ENCODE measurements at places on chromosomes 1 and 21.

GRCh38 chr1:160755911-160756848, 17.1 kb downstream of the SLAMF7 start:
- DNase-seq, result no peak

GRCh38 chr1:175629318-175629694, 114.1 kb downstream of the TNR start:
- peak; percentile 60 for DNase-seq

DNA sequence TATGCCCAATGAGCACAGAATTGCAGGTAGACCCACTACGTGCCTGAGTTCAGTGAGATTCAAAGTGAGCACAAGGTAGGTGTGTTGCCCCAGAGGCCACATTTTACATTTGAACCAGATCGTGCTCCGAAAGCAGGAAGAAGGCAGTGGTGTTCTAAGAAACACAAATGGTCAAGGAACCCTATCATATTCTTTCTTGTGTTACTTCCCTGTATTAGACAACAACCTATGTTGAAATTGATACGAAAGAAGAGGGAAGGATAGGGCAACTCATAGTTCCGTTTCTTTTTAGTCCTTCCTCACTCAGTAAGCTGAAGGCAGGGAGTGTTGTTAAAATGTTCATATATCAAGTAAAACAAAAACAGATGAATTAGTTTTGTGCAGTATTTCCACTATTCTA, 33.9 kb downstream of the OLFML2B start:
- no peak for DNase-seq

- DNase-seq, result no peak
Observed at GRCh38 chr1:92399076-92399475, 87.6 kb downstream of the GFI1 start.

DNA sequence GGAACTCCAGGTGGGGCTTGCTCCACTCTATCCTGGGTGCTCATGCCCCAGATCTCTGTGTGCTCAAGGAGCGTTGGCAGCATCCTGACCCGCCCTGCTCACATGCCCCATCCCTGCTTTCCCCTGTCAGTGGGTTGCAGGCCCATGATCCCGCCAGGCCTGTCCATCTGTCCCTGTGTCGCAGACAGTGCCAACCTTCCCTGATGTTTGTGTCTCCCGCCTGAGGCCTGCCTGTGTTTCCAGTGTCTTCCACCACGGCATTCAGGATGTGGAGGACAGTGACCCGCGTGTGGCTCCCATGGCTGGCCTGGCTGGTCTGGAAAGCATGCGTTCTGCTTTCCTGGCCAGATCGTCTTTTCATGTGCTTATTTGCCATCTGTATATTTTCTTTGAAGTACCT, 82.9 kb downstream of the PCBP3 start:
- DNase-seq, result no peak

DNA sequence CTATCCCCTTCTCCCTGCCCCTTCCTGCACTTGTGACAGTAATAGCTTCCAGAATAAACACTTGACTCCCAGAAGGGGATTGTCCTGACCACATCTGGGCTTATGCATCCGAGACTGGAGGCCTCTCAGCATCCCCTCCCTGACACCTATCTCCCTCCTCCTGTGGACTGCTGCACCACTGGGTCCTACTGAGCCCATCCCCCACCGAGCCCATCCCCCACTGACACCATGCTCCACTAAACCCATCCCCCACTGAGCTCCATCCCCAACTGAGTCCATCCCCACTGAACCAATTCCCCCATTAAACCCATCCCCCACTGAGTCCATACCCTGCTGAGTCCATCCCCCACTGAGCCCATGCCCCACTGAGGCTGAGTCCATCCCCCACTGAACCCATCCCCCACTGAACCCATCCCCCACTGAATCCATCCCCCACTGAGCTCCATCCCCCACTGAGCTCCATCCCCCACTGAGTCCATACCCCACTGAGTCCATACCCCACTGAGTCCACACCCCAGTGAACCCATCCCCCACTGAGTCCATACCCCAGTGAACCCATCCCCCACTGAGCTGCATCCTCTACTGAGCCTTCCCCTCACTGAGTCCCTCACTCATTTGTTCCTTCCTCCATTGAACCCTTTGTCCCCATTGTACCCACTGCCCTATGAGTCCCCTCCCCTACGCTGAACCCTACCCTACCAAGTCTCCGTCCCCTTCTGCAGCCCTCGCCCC, 5.6 kb downstream of the PDZK1IP1 start:
- DNase-seq, result no peak

- no peak for DNase-seq
Observed at GRCh38 chr1:93223023-93223675, 42.6 kb downstream of the CCDC18 start.

DNA sequence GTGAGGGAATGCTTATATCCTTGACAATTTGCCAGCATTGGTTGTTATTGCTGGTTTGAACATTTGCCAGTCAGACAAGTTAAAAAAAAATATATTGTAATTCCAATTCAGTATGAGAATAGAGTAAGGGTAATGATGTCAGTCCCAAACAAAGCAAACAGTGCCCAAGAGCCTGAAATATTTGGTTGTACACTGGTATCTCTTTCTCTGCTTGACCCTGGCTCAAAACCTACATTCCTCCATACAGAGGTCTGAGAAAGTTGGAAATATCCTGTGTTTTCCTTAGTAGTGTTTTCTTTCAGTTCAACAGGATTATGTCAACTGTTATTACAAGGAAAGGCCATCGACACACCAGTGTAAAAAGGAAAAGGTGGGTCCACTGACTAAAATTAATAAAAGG, 145.6 kb downstream of the MRPL39 start:
- DNase-seq, result peak; percentile 75

- DNase-seq, result peak; percentile 81
Observed at GRCh38 chr1:14924455-14925331, 228.9 kb upstream of the TMEM51 start.

DNA sequence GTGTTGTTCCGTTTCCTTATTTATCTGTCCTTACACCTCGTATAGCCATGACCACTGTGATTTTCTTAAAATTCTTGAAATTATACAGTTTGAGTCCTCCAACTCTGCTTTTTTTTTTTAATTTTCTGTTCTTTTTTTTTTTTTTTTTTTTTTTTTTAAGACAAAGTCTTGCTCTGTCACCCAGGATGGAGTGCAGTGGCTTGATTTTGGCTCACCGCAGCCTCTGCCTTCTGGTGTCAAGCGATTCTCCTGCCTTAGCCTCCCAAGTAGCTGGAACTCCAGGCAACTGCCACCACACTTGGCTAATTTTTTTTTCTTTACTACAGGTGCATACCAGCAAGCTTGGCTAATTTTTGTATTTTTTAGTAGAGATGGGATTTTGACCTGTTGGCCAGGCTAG, 48.9 kb downstream of the DIP2A start:
- no peak for DNase-seq

GRCh38 chr1:4973341-4973740, 318.9 kb downstream of the AJAP1 start:
- DNase-seq, result no peak

- peak; percentile 14 for DNase-seq
Observed at GRCh38 chr1:40593449-40594186, 62.2 kb downstream of the ZNF684 start.

DNA sequence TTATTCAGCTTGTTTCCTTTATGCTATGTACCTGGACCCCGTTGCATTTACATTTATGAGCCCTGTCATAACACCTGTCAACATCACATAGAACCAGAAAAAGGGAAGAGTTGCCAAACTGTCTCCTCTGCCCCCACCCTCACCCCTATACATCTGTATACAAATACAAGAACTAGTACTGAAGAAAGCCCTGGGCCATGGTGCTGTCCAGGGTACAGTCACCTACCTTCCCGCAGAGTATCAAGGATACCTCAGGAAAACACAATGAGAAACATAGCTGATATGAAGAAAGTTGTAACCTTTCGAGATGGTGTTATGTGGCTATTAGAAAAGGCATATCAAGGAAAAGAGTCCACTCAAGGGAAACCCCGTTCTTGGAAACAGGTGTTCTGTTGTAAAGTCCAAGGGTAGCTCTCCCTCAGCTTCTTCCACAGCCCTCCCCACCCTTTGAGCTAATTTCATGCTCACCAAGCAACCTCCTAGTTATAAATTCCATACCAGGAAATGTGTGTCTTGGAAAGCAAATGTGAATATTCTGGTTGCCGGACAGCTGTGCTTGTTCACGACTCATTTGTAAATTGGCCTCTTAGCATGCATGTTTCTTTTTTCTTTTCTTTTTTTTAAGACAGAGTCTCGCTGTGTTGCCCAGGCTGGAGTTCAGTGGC, 16.7 kb upstream of the AVPR1B start:
- DNase-seq, result no peak

DNA sequence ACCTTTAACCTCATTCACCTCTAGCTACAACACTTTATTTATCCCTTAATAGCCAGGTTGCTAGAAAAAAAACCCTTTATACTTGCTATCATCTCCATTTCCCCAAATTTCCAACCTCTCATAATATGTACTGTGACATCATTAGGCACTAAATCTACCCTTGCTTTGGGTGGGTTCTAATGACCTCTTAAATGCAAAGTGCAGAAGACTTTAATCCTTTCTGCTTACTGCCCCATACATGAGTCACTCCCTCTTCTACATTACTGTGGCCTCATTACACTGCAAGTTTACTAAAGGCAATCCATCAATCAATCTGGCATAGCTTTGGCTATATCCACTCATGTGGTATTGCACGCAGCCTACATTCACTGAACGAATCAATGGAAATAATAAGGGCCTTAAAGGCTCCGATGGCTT, 353.3 kb downstream of the SMYD3 start:
- DNase-seq, result peak; percentile 87

- no peak for DNase-seq
Observed at GRCh38 chr1:17197696-17198095, 7.2 kb upstream of the PADI1 start.

DNA sequence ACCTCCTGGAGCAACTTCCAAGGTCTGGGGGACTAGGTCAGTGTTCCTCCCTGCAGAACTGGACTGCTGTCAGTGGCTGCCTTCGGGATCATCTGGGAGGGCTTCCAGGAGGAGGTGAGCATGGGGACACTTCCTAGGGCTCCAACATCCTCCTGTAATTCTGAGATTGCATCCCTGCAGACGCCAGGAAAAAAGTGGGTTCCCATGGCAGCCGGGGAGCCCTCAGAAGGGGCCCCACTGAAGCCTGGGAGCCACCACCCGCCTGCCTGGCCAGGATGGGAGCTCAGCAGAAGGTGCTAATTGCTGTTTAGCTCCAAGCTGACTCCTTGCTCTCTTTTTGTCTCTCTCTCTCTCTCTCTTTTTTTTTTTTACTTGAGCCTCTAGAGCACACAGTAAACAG, 16.1 kb upstream of the ARF1 start:
- no peak for DNase-seq

DNA sequence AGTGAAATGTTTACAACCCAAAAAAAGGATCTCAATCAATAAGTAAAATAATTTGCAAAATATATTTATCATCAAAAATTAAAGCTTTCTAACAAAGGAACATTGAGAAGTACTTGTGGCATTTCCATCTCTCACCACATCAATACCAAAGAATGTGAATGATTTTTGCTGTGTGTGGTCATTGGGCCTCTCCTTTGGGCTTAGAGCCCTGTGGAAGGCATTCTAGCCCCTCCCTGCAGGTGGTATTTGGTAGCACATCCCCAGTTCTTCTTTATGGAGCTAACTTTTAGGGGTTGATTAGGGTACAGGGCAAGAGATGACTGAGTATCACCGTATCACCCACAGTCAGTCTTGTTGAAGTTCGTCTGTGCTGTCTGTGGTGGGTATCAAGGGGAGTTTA, 294.1 kb upstream of the SGIP1 start:
- DNase-seq, result peak; percentile 34

DNA sequence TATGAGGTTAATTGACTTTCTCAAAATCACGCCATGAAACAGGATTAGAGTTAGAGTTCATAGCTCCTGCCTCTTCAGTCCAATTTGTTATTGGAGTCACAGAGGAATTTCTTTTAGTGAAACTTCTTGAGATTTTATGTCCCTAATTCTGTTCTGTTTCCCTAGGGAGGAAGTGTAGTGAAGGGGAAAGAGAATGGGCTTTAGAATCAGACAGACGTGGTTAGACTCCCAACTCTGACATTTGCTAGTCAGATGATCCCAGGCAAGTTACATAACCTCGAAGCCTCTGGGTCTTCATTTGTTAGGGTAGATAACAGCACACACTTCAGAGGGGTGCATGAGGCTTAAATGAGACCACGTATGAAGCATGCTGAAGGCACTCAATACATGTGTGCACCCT, 83.9 kb downstream of the ASTN1 start:
- no peak for DNase-seq

DNA sequence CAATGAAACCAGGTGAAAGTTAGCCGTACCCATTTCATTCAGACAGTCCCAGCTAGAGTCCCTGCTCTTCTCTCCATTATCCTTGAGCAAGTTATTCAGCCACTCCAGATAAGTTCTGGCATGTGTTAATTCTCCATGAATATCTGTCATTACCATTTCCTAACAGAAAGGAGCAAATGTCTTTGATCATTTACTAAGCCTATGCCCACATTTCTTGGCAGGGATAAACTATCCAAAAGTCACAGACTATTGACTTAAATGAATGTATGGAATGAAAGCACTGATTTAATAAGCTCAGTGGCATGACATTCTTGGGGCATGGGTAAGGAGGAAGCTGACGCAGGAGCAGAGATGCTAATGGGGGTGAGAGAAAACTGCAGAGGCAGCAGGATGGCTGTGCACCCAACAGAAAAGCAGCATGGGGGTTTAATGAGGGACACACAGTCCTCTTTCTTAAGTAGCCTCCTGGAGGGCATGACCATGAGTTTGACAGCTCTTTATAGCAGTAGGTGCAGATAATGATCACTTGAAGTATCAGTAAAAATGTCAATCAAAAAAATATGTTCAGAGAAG, 17.6 kb upstream of the DHCR24 start:
- DNase-seq, result peak; percentile 89

DNA sequence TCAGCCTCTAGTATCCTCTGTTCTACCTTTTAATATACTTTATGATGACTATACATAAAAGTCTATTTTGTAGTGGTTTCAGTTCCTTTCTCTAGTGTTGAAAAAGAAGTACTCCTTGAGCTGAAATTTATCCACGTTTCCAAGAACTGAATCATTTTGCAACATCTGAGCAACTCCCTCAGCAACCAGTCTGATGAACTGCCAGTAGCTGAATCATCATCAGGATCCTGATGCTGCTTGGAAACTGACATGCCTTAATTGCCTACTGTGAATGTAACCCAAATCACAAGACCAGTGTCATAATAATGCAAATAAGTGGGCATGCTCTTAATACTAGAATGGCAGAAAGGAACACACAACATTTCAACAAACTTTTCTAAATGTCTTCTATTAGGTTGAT, 103.3 kb downstream of the CYYR1 start:
- DNase-seq, result peak; percentile 72

- DNase-seq, result no peak
Observed at GRCh38 chr1:6601923-6602668, 573 bp downstream of the KLHL21 start.

GRCh38 chr1:47031059-47031458, 7.6 kb downstream of the CYP4X1 start:
- peak; percentile 76 for DNase-seq

DNA sequence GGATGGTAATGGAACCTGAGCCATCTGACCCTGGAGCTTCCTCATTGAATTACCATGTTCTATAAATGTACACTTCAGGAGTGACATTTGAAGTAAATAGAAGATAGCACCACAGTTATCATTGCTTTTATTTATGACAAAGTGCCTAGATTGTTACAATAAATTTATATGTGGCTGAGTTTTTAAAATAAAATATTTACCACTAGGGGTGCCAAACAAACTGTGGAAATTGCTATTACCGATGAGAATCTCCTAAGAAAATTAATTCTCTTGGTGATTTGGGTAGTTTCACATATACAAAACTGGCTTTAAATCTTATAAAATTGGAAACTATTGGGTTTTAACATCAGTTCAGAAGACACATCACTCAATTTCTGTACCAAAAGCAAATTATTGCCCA, 1.4 kb upstream of the TNR start:
- no peak for DNase-seq

GRCh38 chr1:117142200-117142599, 20.7 kb upstream of the TRIM45 start:
- DNase-seq, result no peak
